Astrocyte of the hippocampus (primary cell): ENCODE measurements at places on chromosomes 12 and 14.

- no peak for DNase-seq
These were observed 921.3 kb downstream of the NRXN3 start for GRCh38 chr14:79091381-79091963.

- DNase-seq = no peak
These were observed 172.0 kb upstream of the VASH1 start for GRCh38 chr14:76589246-76589645.

GRCh38 chr14:54487771-54488170, 1.0 kb downstream of the GMFB start:
- DNase-seq = peak; percentile 56

GRCh38 chr14:65904988-65905387, 492.5 kb downstream of the FUT8 start:
- no peak for DNase-seq

DNA sequence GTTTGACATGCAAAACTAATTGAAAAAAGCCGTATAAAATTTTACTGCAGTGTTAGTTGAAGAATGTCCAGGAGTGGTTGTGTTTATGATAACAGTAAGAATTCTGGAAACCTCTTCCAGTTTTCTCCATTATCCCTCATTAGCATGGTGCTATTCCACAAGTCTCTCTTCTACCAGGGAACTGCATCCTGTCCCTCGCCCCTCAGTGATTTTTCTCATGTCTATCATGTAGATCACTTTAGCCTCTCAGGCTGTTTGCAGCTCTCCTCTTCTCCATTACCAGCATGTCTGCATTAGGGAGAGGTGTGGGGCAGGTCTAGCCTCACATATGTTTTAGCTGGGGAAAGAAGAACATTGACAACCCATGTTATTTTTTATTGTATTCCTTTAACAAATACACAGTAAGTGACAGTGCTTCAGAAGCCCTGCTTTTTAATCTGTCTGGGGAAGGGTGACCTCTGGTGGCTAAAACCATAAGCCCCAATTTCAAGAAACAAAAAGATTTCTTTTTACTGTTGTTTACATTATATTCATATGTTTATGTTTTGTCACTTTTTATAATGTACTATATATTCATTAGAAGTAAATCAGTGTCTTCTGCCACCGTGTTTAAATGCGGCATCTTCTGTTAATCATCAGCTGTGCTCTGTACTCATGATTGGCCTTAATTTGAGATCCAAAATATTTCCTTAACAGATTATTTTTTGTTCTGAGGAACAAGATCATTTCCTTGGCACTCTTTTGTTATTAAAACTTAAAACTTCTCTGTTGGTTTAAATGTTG, 70.7 kb downstream of the RASSF8 start:
- DNase-seq = peak; percentile 66

DNA sequence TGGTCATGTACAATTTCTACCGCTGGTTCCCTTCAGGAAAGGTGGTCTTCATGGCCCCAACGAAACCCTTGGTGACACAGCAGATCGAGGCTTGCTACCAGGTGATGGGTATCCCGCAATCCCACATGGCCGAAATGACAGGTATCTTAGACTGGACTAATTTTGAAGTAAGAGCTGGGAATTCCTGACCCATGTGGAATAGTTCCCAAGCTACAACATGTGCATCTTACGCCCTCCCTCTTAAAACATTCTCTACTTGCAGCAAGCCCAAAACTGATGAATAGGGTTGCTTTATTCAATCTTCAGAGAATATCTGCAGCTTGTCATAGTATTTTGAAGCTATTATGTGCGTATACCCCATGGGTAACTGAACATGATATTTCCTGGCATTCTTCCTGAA, 669 bp downstream of the FANCM start:
- DNase-seq = no peak

DNA sequence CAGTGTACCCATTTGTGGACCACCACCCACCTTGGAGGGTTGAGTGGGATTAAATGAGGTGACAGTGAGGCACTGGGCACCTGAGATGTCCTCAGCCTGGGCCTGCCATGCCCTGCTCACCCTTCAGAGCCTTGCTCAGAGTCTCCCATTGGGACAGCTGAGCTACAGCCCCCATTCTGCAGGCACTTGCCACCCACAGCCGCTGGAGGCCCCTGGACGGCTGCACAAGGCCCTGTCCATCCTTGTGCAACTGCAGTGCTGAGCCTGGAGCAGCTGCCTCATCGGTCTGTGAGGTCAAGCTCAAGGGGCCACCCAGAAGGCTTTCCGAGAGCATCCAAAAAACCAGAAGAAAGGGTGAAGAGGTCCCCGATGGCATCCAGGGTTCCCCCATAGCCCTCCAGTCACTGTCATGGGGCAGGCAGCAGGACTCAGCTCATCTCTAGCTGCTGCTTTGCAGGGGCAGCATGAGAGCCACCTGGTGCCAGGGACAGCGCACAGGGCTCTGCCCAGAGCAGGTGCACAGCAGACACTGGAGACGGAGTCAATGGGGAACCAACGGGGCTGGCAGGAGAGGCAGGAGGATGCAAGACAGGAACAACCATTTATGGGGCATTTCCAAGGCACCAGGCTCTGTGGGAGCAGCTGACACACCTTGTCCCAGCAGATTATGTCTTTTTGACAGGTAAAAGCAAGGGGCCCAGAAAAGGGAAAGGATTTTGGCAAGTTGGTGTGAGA, 84.6 kb downstream of the ARL6IP4 start:
- DNase-seq = no peak

- DNase-seq = no peak
These were observed 44.6 kb downstream of the C14orf132 start for GRCh38 chr14:96083667-96084320.

- DNase-seq = no peak
These were observed 15.3 kb downstream of the RFLNA start for GRCh38 chr12:124310178-124310577.

GRCh38 chr12:127944211-127944899, 322.6 kb upstream of the TMEM132C start:
- no peak for DNase-seq

DNA sequence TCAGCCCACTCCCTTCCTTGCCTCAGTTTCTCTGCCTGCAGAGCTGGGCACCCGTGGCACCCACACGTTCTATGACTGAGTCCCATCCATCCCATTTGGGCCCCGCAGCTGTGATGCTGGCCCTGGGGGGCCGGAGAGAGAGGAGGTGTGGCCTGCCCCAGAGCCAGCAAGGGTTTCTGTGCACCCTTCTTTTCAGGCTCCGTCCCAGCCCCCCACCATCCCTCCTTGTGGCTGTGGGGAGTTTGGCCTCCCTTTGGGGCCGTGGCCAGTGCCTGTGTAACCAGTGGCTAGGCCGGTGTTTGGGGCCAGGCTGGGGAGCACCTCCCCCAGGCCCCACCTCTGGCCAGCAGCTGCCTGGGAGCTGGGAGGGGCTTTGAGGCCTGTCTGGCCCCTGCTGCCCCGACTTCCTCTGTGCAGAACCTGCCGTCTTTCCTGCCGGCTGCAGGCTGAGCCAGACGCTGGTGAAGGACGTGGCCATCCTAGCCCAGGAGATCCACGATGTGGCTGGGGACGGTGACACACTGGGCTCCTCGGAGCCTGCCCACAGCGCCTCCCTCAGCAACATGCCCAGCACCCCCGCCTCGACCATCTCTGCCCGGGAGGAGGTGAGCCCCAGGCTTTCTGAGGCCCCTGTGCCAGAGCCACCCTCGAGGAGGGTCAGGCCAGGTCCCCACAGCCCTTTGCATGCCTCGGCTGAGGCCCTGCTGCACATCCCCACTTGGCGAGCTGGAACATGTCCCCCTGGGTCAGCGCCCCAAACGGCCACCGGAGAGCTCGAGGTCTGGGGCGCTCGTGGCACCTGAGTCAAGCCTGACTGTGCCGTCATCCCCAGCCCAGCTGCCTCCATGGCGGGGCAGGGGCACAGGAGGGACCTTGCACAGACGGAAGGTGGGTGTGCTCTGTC, 27.7 kb downstream of the CEP170B start:
- DNase-seq = no peak
